Activated CD8-positive, alpha-beta T cell treated with anti-CD3 and anti-CD28 coated beads for 36 hours (primary cell): ENCODE measurements at places on chromosomes 12 and 14. TPM values are rescaled to one million over a fixed set of nuclear protein-coding genes. Genes with fewer than 3 reads are reported as not detected.

DNA sequence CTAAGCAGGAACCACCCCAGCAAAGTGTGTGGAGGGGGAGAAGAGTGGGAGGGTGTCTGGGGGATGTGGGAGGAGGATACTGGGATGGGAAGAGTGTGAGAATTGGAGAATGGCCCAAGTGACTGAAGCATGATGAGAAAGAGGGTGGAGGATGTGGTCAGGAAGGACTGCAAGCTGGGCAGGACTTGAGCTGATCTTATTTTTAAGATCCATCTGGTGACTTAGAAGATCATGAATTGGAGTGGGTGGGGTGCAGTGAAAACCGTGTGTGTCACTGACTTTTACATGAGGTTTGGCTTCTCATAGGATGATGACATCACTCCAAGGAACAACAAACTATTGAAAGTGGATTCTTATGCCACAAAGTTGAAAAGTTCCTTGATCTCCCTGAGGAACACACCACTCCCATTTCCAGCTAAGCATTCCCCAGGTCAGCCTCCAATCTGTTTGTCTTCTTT, 287.5 kb downstream of the GALC start:
- DNase-seq, result no peak
- no peaks in the 10 kb centered on the region for H3K36me3 ChIP-seq
- H3K27me3 ChIP-seq, result no peaks in the 10 kb centered on the region

DNA sequence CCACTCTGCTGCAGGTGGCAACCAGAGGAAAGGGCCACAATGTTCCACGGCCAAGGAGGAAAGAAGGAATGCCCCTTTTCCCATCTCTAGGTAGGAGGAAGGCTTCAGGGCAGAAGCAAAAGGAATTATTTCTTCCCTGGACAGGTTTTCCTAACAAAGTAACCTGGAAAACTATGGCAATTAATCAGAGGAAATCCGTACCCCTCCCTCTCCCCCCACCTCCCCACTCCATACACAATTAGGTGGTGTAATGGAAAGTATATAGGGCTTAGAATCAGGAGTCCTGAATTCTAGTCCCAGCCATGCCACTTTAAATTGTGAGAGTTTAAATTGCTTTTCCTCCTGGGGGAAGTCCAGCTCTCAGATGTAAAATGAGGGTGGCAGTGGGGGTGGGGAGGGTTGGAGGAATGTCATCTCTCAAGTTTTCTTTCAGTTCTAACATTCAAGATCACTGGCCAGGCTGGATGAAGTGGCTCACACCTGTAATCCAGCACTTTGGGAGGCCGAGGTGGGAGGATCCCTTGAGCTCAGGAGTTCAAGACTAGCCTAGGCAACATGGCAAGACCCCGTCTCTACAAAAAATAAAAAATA, 1.7 kb downstream of the DHH start:
- H3K27me3 ChIP-seq, result peaks cover 61% of the 10 kb centered on the region
- no peak overlapping the region for H3K27ac ChIP-seq
- H3K4me3 ChIP-seq, result no peak overlapping the region
- H3K4me1 ChIP-seq, result peaks cover 43% of the 10 kb centered on the region
- peaks cover 4% of the 10 kb centered on the region for H3K36me3 ChIP-seq

Gene OR6C65
- total RNA-seq, result not detected

Gene NR4A1
- 120 TPM for total RNA-seq

Gene GPR84
- total RNA-seq, result not detected

DNA sequence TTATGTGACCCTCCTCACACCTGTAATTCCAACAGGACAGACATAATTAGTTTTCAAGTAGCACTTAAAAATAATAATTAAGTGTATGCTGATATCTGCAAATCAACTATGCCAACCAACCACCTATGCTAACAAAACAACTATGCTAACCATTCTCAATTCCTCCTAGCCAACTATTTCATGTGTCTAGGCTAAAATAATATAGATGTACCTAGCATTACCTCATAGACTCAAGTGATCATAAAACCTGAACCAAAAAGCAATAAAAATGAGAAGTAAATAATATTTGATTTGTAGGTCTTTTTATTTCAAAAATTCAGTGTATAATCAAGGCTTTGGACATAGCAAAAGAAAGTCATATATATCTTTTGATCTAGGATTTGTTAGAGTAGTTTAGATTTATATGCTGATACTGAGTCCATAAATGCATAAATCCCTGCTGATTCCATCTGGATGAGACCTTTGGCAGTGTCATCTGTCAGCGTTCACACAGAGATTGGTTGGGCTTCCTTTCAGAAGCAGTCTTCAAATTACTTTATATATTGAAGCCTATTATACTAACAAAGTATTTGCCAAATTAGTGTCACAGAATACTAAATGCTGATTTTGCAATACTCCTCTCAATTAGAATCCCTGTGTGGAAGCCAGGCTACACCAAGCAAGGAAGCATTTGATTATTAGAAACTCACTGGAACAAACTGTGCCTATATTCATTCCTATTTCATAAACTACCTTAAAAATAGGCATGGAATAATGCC, 101.4 kb upstream of the PPM1H start:
- H3K27ac ChIP-seq, result no peak overlapping the region
- H3K4me1 ChIP-seq, result no peaks in the 10 kb centered on the region

DNA sequence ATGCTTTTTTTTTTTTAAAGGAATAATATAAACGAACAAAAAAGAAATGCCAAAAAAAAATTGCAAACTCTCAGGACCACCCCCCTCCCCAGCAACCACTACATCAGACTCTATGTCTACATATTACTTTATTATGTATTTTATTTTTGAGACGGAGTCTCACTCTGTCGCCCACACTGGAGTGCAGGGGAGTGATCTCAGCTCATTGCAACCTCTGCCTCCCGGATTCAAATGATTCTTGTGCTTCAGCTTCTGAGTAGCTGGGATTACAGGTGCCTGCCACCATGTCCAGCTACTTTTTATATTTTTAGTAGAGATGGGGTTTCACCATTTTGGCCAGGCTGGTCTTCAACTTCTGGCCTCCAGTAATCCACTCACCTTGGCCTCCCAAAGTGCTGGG, 22.9 kb downstream of the HECTD4 start:
- no peaks in the 10 kb centered on the region for H3K4me1 ChIP-seq
- no peaks in the 10 kb centered on the region for H3K36me3 ChIP-seq
- no peak overlapping the region for H3K4me3 ChIP-seq
- no peak overlapping the region for H3K27ac ChIP-seq
- H3K27me3 ChIP-seq, result no peaks in the 10 kb centered on the region

DNA sequence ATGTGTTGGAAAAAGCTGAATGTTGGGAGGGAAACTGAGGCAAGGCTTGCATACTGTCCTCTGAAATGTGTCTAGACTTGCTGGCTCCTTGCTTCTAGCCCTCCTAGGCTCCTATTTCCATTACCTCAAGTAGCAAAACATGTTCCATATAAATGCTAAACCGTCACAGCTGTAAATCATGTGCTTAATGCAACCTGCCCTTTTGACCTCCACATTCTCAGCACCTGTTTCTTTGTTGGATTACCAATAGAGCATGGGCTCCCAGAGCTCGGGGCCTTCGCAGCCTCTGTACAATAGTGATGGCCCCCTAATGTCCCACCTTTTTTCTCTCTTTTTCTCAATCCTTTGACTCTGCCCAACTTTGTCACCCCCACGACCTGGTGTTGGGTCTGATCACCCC, 23.3 kb downstream of the RERGL start:
- no peaks in the 10 kb centered on the region for H3K36me3 ChIP-seq
- H3K27me3 ChIP-seq, result no peaks in the 10 kb centered on the region
- no peaks in the 10 kb centered on the region for H3K4me1 ChIP-seq
- no peak overlapping the region for H3K4me3 ChIP-seq

GRCh38 chr14:21302013-21302835, 22.3 kb downstream of the RPGRIP1 start:
- H3K4me3 ChIP-seq, result no peak overlapping the region
- H3K36me3 ChIP-seq, result no peaks in the 10 kb centered on the region
- no peak overlapping the region for H3K27ac ChIP-seq

DNA sequence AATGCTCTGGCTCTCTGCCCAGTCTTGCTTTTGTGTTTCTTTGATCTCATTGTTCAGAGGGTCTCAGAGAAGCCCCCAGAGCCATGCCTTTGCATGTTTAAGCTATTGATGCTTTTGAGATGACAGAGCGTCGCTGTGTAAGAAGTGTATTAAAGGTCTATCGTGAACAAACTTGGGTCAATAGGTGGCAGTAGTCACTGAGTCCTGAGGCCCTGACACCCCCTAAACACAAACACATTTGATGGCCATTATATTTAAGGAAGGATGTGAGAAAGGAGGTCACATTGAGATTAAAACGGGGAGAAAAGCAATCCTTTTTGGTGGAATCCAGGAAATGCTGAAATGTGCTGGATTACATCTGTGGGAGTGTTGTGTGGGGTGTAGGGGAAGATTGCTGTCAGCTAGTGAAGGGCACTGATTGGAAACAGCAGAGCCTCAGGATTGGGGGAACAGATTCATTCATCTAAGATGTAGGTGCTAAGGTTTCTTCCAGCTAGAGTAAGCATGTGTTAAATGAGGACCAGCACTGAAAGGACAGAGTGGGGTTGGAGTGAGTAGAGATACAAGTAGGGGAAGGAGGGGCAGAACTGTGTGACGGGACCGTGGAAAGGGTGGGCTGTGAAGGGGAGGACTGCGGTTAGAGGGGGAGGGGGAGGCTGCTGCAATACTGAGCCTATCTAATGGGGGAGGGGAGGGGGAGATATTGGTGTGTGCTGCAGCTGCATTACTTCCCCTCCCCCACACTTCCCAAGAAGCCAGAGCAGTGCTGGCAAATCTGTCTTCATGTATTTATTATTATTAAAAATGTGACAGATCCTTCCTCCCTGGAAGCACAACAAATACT, 12.7 kb downstream of the NGDN start:
- no peak for DNase-seq
- H3K27me3 ChIP-seq, result no peaks in the 10 kb centered on the region
- H3K27ac ChIP-seq, result no peak overlapping the region

DNA sequence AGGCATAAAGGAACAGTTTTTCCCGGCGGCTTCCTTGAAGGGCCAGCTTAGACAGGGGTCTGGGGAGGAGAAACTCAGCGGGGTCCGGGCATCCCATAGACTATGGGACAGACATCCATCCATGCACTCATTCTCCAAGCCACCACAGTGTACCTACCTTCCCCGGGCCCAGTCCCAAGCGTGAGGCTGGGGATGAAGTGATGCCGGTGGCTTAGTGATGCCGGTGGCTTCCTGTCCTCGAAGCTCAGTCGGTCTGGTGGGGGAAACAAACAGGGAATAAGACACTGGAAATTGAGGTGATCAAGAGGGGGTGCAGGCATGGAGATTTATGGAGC, 421 bp downstream of the RTL1 start:
- no peaks in the 10 kb centered on the region for H3K4me1 ChIP-seq
- H3K27ac ChIP-seq, result no peak overlapping the region
- no peak overlapping the region for H3K4me3 ChIP-seq
- no peak for DNase-seq
- H3K36me3 ChIP-seq, result no peaks in the 10 kb centered on the region

Gene MFAP5
- not detected for total RNA-seq

- H3K4me3 ChIP-seq, result no peak overlapping the region
- H3K36me3 ChIP-seq, result no peaks in the 10 kb centered on the region
- peaks cover 22% of the 10 kb centered on the region for H3K27me3 ChIP-seq
- H3K4me1 ChIP-seq, result peaks cover 7% of the 10 kb centered on the region
- H3K27ac ChIP-seq, result no peak overlapping the region
- no peak for DNase-seq
Measured at GRCh38 chr14:33790996-33791395, 159.9 kb downstream of the EGLN3 start.

Gene AKAP3
- total RNA-seq, result 2.0 TPM

GRCh38 chr14:72521045-72521444, 372.9 kb downstream of the DPF3 start:
- no peaks in the 10 kb centered on the region for H3K36me3 ChIP-seq
- H3K27me3 ChIP-seq, result peaks cover 1% of the 10 kb centered on the region
- DNase-seq, result no peak
- no peak overlapping the region for H3K27ac ChIP-seq

DNA sequence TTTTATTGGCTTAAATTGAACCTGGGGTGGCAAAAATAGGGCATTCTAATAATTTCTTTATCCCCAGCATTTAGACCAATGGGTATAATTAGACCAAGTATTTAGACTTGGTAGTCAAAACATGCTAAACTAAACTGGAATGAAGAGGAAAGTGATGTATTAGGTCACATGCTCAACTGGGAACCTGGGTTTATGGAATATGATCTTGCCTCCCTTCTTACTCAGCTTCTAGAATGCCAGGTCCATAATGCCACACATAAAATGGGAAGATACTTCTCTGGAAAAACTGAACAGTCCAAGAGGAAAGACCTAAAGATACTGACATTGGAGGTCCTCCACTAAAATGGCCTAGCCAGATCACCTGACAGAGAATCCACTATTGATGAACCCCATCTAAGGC, 6.2 kb upstream of the BIN2 start:
- no peaks in the 10 kb centered on the region for H3K27me3 ChIP-seq
- DNase-seq, result no peak
- peak overlapping the region; percentile 66 for H3K27ac ChIP-seq
- H3K4me1 ChIP-seq, result peaks cover 42% of the 10 kb centered on the region
- H3K36me3 ChIP-seq, result no peaks in the 10 kb centered on the region
- no peak overlapping the region for H3K4me3 ChIP-seq

Gene TEDC1
- total RNA-seq, result 31.1 TPM

DNA sequence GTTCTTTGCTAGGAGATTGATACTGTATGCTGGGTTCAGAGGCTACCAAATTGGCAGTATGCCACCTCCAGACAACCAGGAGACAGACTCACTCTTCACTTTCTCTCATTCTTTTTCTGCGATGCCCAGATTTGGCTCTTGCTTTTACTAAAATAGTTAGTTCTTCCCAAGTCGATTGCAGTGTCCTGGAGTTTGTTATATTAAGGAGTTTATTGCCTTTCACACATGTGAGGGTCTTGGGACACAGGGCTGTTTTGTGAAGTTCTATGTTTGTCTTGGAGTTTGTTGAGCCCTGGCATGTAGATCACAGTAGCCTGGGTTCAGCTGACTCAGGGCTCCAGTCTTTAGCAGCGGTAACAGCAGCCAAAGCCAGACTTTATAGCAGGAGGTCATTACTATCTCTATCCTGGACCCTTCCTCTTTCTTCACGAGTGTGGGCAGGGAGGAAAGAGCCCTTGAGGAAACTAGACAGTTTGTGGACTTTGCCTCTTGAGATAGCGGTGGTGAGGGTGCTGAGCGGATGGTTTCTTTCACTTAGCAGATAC, 1.6 kb downstream of the MLEC start:
- peaks cover 12% of the 10 kb centered on the region for H3K36me3 ChIP-seq
- H3K4me1 ChIP-seq, result peaks cover 47% of the 10 kb centered on the region
- no peaks in the 10 kb centered on the region for H3K27me3 ChIP-seq
- no peak for DNase-seq

- no peaks in the 10 kb centered on the region for H3K27me3 ChIP-seq
- H3K27ac ChIP-seq, result no peak overlapping the region
- H3K4me1 ChIP-seq, result peaks cover 12% of the 10 kb centered on the region
- H3K4me3 ChIP-seq, result no peak overlapping the region
Measured at GRCh38 chr12:2300886-2301285, 248.1 kb downstream of the CACNA1C start.

Gene IRAK4
- total RNA-seq, result 24.0 TPM
